Panc1 (cell line): ENCODE measurements at places on chromosomes 5 and 9. TPM values are rescaled to one million over a fixed set of nuclear protein-coding genes. Genes with fewer than 3 reads are reported as not detected.

F2RL1 gene
- total RNA-seq = 65.9 TPM

OR1J2 gene
- not detected for total RNA-seq

DNA sequence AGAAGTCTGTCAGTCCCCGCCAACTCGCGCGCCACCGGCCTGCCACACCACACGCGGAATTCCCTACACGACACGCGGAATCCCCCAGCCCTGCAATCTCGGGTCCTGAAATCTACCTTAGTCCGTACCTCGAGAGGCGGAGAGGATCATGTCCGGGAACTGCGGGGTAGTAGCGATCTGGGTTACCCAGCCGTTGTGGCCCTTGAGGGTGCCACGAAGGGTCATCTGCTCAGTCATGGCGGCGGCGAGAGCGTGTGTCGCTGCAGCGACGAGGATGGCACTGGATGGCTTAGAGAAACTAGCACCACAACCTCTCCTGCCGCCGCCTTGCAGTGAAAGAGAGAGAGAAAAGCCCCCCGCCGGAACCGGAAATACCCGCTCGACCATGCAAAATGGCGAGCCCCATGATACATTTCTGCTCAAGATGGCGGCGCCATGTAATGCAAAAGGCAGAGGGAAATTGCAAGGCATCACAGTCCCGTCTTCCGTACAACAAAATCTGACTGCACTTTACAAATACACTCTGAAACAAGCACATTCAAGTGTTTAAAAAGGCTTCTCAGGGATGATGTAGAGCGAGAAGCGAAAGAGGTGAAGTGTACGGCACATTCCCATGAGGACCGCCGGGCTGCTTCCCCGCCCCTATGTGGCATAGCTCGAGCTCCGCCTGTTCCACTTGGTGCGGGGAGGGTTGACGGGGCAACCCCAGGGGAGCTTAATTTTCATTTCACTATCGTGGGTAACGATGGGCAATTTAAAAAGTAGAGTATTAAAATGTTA, at the start of gene RACK1:
TSS of gene RACK1 (minus strand) at position 343 of the 780 bp plus-strand sequence. CDS start at position 237, 106 bp downstream.
- peak; percentile 89 for DNase-seq

GRCh38 chr9:89550346-89550927, 52.5 kb upstream of the SEMA4D start:
- no peak for DNase-seq

TRUB2 gene
- total RNA-seq = 22.5 TPM
